MCF 10A (cell line): ENCODE measurements at places on chromosomes 3 and 15. TPM values are rescaled to one million over a fixed set of nuclear protein-coding genes. Genes with fewer than 3 reads are reported as not detected.

Gene CEMIP
- 0.14 and 0.44 TPM in 2 replicates for total RNA-seq

Gene SPATA12
- total RNA-seq = 0.12 TPM in 1 of 2 replicates, not detected in the other

Gene VPS18
- total RNA-seq = 13.2 and 18.5 TPM in 2 replicates

Gene LIPH
- 0.07 and 0.32 TPM in 2 replicates for total RNA-seq

Gene SAMD7
- not detected in 2 replicates for total RNA-seq

Gene VILL
- not detected in 2 replicates for total RNA-seq

Gene MOBP
- total RNA-seq = 0.21 TPM in 1 of 2 replicates, not detected in the other

Gene TEX55
- total RNA-seq = not detected in 2 replicates

Gene GRK7
- total RNA-seq = not detected in 2 replicates

Gene HERC2
- 64.5 and 65.2 TPM in 2 replicates for total RNA-seq

Gene GOLGA8A
- 173 and 192 TPM in 2 replicates for total RNA-seq

Gene SV2B
- 0.44 and 0.96 TPM in 2 replicates for total RNA-seq

Gene EXD1
- 0.12 and 0.37 TPM in 2 replicates for total RNA-seq

Gene ARPP21
- not detected in 2 replicates for total RNA-seq

Gene CLK3
- total RNA-seq = 57.8 and 62.8 TPM in 2 replicates

Gene SLC24A5
- total RNA-seq = not detected in 2 replicates

Gene ARPIN
- 7.1 and 9.9 TPM in 2 replicates for total RNA-seq

Gene ABHD10
- 26.0 and 34.1 TPM in 2 replicates for total RNA-seq

Gene KLHL40
- not detected in 2 replicates for total RNA-seq

Gene CCDC39
- not detected in 2 replicates for total RNA-seq

Gene CHRD
- not detected in 2 replicates for total RNA-seq

Gene GLT8D1
- total RNA-seq = 42.2 and 48.1 TPM in 2 replicates

Gene PTH1R
- total RNA-seq = not detected in 2 replicates

Gene POLQ
- total RNA-seq = 4.1 and 5.8 TPM in 2 replicates

Gene LOXL1
- 4.7 and 4.9 TPM in 2 replicates for total RNA-seq
